Adrenal gland (tissue), 19 donors: ENCODE measurements at places on chromosomes 6 and 20.

- H3K36me3 ChIP-seq: no peaks in the 10 kb centered on the region
- H3K4me1 ChIP-seq: no peaks in the 10 kb centered on the region
- no peak for DNase-seq
- H3K27me3 ChIP-seq: no peaks in the 10 kb centered on the region
- no peak overlapping the region for H3K27ac ChIP-seq
These were observed 70.4 kb upstream of the BLCAP start for GRCh38 chr20:37598100-37598543.

- H3K4me3 ChIP-seq: no peak overlapping the region
- no peaks in the 10 kb centered on the region for H3K36me3 ChIP-seq
- no peaks in the 10 kb centered on the region for H3K27me3 ChIP-seq
- no peaks in the 10 kb centered on the region for H3K4me1 ChIP-seq
These were observed 28.9 kb downstream of the CNKSR3 start for GRCh38 chr6:154481521-154482013.

DNA sequence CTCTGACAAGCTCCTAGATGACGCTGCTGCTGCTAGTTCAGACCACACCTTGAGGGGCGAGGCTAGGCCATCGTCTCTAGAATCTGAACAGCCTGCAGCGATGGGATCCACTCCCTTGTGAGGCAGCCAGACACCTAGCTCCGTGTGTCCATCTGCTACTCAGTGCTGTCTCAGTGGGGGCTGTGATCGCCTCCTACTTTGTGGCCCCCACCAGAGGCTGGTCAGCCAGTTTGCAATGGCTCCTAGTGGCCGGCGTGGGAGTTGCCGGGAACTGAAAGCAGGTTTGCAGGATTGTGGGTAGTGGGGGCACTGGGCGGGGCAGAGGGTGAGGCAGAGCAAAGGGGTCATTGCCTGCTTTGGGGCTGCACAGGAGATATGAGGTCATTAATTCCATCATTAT, 2.8 kb downstream of the CCN5 start:
- H3K27me3 ChIP-seq: no peaks in the 10 kb centered on the region
- H3K4me1 ChIP-seq: peaks cover 46% of the 10 kb centered on the region
- no peaks in the 10 kb centered on the region for H3K36me3 ChIP-seq
- H3K4me3 ChIP-seq: no peak overlapping the region
- H3K27ac ChIP-seq: no peak overlapping the region

DNA sequence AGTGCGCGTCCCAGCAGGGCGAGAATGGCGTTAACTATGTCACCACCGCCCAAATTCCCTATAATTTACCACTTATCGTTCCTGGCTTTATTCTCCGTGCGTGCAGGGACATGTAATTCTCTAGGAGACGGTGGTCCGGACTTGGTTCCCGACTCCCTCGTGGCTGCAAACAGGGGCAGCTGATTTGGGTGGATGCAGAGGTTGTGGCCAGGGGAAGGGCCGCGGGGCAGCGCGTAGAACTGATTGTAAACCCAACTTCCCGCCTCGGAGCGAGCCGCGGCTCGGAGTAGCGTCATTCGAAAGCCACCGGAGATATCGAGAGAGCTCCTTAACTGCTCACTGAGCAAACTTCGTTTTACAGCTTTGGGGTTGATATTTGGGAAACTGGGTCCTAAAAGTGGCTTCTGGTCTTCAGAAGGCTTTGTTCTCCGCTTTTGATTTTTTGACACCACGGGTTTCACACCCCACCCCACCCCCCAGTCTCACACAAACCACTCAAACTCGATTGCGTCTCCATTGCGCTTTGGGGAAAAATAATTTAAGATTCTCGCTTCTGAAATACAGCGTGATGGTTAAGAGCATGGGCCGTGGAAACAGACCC, 17.5 kb upstream of the ZSCAN9 start:
- no peak overlapping the region for H3K27ac ChIP-seq
- no peak for DNase-seq
- H3K27me3 ChIP-seq: peaks cover 69% of the 10 kb centered on the region
- no peaks in the 10 kb centered on the region for H3K4me1 ChIP-seq

- H3K4me3 ChIP-seq: no peak overlapping the region
- H3K36me3 ChIP-seq: no peaks in the 10 kb centered on the region
These were observed 112.9 kb downstream of the DLL1 start for GRCh38 chr6:170177772-170178560.

DNA sequence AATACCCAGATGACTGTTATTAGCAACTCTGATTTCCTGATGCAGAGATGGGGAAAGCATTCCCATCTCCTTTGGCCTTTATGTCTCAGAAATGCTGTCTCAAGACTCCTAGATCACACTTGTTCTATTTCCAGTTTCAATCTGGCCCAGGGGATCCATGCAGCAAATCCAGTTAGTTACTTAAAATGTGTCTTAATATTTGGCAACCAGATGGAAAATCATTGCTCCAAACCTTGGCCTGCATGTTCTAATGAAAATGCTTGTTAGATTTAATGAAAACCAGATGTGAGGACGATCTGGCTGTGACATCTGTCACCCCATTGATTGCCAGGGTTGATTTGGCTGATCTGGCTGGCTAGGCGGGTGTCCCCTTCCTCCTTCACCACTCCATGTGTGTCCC, 125.2 kb downstream of the TSHZ2 start:
- no peaks in the 10 kb centered on the region for H3K27me3 ChIP-seq
- no peak overlapping the region for H3K4me3 ChIP-seq
- H3K27ac ChIP-seq: no peak overlapping the region
- no peaks in the 10 kb centered on the region for H3K4me1 ChIP-seq
- DNase-seq: no peak

DNA sequence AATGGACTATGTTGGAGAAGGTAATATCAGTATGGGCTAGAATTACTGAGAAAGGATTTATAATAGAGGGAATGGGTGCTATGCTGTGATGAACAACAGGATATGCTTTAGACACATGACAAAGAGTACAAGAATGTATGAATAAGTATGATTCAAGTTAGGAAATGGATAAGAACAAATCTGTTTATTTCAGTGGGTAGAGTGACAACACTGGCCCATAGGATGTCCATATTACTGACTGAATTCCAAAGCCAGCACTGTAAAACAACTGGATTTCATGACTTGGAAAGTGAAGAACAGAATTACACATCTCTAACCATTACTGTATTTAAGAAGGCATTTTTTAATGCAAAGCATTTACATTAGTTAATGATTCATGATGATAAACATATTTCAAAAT, 35.9 kb downstream of the EPM2A start:
- no peak overlapping the region for H3K4me3 ChIP-seq
- H3K27ac ChIP-seq: no peak overlapping the region
- H3K36me3 ChIP-seq: no peaks in the 10 kb centered on the region

- H3K36me3 ChIP-seq: no peaks in the 10 kb centered on the region
- no peak overlapping the region for H3K27ac ChIP-seq
- H3K4me3 ChIP-seq: no peak overlapping the region
- no peaks in the 10 kb centered on the region for H3K27me3 ChIP-seq
- H3K4me1 ChIP-seq: no peaks in the 10 kb centered on the region
These were observed 100.6 kb downstream of the DACT2 start for GRCh38 chr6:168218785-168219566.

GRCh38 chr6:167803816-167804215, 22.9 kb upstream of the AFDN start:
- DNase-seq: no peak
- no peaks in the 10 kb centered on the region for H3K36me3 ChIP-seq

- no peak overlapping the region for H3K4me3 ChIP-seq
- DNase-seq: no peak
- H3K4me1 ChIP-seq: no peaks in the 10 kb centered on the region
- H3K36me3 ChIP-seq: no peaks in the 10 kb centered on the region
These were observed 4.5 kb upstream of the NKAIN4 start for GRCh38 chr20:63258781-63259180.

- peak within 1 kb of the TSS; percentile 60 for H3K27ac ChIP-seq
- peaks cover 4% of the 10 kb centered on the region for H3K36me3 ChIP-seq
- peak within 1 kb of the TSS; percentile 24 for H3K4me3 ChIP-seq
- no peaks in the 10 kb centered on the region for H3K27me3 ChIP-seq
- DNase-seq: peak; percentile 98
These were observed at the start of gene HLA-A for GRCh38 chr6:29942275-29943052. Gene HLA-A (plus strand): TSS chr6:29942532. CDS start chr6:29942554, 22 bp downstream.
